Left lobe of liver (tissue), 2 donors: ENCODE measurements at places on chromosomes 6 and 20. TPM values are rescaled to one million over a fixed set of nuclear protein-coding genes. Genes with fewer than 3 reads are reported as not detected.

OOEP gene
- 0.18 TPM for total RNA-seq

SCAF8 gene
- total RNA-seq = 12.2 TPM

BPIFB4 gene
- not detected for total RNA-seq

PRDM13 gene
- total RNA-seq = not detected

SMLR1 gene
- 22.2 TPM for total RNA-seq
